ENCODE measurements at places on chromosomes 4 and X. TPM values are rescaled to one million over a fixed set of nuclear protein-coding genes. Genes with fewer than 3 reads are reported as not detected.

The GAGE13 gene
- not detected for total RNA-seq

The CDS1 gene
- total RNA-seq, result 0.28 TPM

The KLB gene
- total RNA-seq, result not detected

The CCNQ gene
- total RNA-seq, result 16.8 TPM

Measured in activated T-cell treated with anti-CD3 and anti-CD28 coated beads, Interleukin-2, amount 50 U/mL, for 72 hours (primary cell).